Mammary epithelial cell (primary cell): ENCODE measurements at places on chromosomes 3 and 15.

DNA sequence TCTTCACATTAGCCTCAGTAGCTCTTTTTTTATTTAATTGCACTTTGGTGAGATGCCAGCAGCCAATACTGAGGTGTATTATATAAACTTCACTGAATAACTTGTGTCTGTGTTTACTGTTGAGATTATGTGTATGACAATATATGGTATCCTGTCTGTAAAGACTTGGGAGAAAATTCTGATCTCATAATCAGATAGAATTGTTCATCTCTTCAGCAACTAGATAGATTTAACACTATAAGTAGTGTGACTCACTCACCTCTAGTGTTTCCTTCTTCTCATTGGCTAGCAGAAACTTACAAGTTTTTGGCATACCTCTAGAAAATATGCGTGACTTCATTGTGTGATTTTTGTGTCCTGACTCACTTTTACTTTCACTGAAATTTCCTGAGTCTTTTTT, 67.6 kb upstream of the TGFBR2 start:
- peak; percentile 83 for DNase-seq

DNA sequence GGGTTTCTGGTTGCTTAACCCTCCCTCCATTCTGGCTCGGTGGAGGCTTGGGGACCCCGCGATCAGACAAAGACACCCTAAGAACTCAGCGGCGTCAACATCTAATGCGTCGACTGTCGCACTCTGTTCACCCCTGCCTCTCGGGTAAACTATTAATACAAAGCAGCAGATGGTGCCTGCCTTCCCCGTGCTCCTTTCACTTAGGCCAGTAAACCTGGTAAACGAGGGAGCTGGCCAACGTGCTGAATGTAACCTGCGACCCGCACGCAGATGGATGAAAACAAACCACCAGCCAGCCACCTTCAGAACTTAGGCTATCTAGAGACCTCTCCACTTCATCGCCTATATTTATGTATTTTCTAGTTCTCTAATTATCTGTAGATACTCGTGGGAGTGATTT, 848 bp upstream of the CADPS start:
- peak; percentile 39 for DNase-seq

DNA sequence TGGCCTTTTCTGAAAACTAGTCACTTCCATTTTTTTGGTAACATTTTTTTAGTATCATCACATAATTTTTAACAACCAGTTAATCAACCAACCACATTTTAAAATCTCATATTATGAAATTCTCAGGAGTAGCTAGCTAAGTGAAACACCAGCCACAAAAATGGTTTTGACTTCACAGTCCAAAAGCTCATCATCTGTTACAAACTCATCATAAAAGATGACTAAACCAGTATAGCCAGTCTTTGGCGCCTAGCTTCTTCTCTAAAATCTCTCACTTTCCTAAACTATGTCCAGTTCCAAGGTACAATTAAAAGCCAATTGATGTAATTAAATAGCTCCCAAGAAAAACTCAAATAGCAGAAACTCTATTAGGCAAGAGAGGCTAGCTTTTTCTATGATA, 88.2 kb upstream of the ZNF385D start:
- no peak for DNase-seq

DNA sequence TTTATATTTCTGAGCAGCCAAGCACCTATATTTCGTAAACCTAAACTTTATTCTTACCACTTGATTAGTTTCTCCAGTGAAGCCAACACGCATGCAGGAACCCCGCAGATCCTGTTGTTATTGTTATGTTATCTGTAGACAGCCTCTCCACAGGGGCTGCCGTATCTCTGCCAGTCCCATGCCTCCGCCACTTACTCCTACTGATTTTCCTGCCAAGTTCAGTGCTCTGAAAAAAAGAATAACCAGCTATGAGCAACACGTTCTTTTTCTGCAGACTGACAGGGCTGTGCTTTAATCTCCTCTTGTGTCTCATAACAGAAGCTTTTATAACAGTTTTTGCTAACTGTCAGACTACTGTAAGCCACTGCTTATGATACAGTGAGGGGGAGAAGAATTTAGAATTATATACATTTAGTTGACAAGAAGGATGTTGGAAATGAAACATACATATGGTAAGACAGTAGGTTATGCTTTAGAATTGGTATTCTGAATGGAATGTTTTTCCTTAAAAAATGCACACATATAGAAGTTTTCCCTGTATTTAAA, 347.4 kb downstream of the SI start:
- no peak for DNase-seq

DNA sequence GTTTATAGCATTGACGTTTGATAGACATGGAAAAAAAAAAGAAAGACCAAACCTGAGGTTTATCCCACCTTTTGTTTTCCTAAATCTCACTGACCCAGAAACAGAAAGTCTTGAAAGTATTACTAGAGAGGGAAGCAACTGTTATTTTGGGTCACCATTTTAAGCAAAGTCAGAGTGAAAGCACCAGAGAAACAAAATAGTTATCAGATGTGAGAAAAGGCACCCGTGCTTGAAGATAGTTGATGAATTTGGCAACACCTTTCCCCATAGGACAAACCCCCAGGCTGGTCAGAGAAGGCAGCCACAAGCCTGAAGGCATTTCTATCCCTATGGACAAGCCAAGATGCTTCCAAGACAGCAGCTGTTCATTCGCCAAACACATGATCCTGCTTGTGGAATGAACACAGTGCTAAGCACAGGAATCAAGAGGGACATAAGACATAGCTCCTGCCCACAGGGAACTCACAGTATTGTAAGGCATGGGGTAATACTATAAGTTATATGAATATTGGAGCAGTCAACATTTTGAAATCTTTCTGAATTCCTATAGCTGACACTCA, 170.9 kb downstream of the ERC2 start:
- no peak for DNase-seq

- DNase-seq = no peak
Observed at GRCh38 chr3:188156056-188156455, 2.1 kb downstream of the LPP start.

DNA sequence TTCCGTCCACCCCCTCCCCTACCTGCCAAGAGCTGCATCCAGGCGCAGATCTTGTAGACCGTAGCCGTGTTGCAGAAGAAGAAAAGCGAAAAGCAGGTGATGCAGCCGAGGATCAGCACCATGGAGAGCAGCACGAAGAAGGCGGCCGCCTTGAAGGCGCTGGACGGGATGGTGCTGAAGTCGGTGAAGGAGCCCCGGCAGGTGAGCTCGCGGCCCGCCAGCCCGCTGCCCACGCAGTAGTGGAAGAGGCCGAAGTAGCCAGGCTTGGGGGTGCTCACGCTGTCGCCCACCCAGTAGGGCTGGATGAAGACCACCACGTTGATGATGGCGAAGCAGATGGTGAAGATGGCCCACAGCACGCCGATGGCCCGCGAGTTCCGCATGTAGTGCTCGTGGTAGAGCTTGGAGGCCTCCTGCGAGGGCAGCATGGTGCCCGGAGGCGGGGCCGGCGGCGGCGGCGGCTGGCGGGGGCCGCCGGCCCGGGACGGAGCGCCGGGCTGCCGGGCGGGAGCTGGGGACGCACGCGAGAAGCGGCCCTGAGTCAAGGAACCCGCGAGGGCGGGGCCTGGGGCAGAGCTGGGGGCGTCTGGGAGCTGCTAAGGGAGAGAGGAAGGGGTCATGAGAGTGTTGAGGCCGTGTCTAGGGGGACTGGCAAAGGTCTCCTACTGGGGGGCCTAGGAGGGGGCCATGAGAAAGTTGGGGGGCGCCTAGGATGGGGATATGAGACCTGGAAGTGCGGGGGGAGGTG, 1.2 kb downstream of the LHFPL4 start:
- peak; percentile 55 for DNase-seq

DNA sequence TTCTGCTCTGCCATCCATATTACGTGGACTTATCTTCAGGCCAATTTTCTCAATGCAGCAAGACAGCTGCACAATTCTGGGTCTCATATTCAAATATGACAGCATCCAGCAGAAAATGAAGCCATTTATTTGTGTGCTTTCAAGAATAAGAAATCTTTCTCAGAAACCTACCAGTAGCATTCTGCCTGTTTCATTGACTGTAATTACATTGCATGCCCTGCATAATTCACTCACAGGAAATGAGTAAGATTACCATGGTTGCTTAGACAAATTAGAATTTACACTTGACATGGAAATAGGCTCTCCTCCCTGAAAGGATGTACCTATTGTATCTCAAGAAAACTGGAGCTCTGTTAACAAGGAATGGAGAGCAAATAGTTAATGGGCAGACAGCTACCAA, 346.6 kb upstream of the DCBLD2 start:
- DNase-seq = peak; percentile 17

DNA sequence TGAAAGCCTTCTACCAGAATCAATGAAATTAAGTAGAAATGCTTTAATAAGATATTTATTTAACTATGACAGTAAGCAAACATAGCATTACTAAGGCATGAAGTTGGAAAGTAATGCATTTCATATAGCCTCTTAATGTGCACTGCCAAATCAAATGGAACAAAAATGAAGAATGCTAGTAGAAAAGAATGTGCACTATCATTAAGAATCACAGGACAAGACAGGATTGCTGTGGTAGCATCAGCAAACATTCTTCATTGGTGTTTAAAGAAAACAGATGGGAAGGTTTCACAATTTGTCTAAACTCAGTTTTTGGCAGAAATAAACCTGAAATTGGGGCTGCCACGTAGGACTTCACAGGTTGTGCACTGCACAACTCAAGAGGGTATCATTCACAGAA, 168.9 kb downstream of the CNTN3 start:
- no peak for DNase-seq

DNA sequence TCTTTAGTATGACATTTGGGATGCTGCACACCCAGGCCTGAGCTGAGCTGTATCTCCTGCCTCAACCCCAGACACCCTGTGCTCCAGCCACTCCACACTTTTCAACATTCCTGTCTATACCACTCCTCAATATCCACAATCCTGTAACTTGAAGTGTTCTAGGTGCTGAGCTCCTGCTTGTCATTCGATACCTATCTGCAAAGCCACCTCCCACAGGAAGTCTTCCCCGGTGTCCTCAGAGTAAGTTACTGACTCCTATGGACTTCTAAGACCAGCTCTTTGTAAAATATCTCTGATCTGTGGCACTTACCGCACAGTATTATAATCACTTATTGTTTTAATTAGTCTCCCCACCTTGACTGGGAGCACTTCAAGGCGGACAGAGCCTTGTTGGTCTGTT, 1.2 kb upstream of the CAV3 start:
- no peak for DNase-seq

GRCh38 chr3:69488026-69488425, 102.1 kb upstream of the FRMD4B start:
- DNase-seq = no peak

DNA sequence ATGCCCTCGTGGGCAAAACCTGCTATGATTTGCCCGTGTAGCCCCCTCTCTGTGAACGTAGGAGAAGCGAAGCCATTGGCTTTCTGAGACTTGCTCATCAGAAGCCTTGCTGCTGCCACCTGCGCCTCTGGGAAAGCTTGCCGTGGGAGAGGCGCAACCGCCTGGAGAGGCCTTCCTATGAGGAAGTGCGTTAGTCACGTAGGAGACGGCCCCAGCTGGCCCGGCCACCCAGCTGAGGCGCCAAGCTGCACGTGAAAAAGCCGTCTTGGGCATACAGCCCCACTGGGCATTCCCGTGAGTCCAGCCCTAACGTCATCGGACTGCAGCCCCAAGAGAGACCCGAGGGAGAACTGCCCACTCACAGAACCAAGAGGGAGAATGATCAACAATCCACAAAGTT, 49.1 kb upstream of the TJP1 start:
- no peak for DNase-seq
